ENCODE measurements at places on chromosomes 3 and 15. TPM values are rescaled to one million over a fixed set of nuclear protein-coding genes. Genes with fewer than 3 reads are reported as not detected.

THRB gene
- 5.7 TPM for total RNA-seq

KCNMB2 gene
- total RNA-seq: not detected

CPLX3 gene
- not detected for total RNA-seq

IQCF5 gene
- 0.27 TPM for total RNA-seq

TMEM40 gene
- total RNA-seq: 0.27 TPM

RARRES1 gene
- 0.81 TPM for total RNA-seq

DISP2 gene
- total RNA-seq: 0.54 TPM

GOLGA8S gene
- 0.27 TPM for total RNA-seq

REC114 gene
- total RNA-seq: not detected

CDCP1 gene
- 14.0 TPM for total RNA-seq

SERPINI1 gene
- total RNA-seq: 3.2 TPM

LEKR1 gene
- 1.1 TPM for total RNA-seq

STAB1 gene
- total RNA-seq: 19.1 TPM

MINAR1 gene
- total RNA-seq: 0.27 TPM

SLC22A14 gene
- total RNA-seq: under 0.01 TPM

PDZRN3 gene
- under 0.01 TPM for total RNA-seq

MAP2K1 gene
- 12.9 TPM for total RNA-seq

LPCAT4 gene
- total RNA-seq: 14.5 TPM

P2RY13 gene
- total RNA-seq: 0.81 TPM

LRRC31 gene
- not detected for total RNA-seq

RAD51 gene
- total RNA-seq: 4.6 TPM

ALDH1L1 gene
- under 0.01 TPM for total RNA-seq

SOX2 gene
- total RNA-seq: not detected

CNTN4 gene
- total RNA-seq: 0.27 TPM
